ENCODE measurements at places on chromosomes 6 and 20.

- no peak for DNase-seq
These were observed 296.7 kb downstream of the CDH26 start for GRCh38 chr20:60254901-60255411.

GRCh38 chr6:138571181-138571580 lies 71.9 kb upstream of the NHSL1 start:
- no peak for DNase-seq

GRCh38 chr6:30151580-30151979 lies 9.4 kb downstream of the TRIM10 start:
- no peak for DNase-seq

DNA sequence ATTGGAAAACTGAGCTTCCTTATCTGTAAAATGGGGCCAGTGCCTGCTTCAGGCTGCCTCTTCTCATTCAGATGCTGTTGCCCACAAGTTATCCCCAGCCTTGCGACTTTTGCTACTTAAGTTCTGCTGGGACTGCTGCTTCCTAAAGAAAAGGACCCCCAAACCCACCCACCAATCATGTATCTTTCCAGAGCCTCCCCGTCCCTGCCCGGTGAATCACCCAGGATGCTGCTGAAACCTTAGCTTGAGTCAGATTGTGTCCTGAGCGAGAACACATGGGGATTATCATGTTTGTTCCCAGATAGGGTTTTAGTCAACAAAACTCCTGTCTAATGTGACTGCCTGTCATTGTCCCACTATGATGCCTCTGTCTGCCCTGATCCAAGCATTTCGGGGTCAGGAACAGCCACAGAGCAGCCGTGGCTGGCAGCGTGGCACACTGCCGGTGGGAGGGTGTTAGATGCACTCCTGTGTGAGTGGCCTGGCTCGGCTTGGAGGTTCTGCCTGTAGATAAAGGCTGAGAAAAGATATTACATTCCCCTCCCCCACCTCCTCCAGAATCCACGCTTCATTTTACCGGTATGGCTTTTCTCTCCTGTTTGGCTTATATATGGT lies 79.9 kb downstream of the TOX2 start:
- no peak for DNase-seq

DNA sequence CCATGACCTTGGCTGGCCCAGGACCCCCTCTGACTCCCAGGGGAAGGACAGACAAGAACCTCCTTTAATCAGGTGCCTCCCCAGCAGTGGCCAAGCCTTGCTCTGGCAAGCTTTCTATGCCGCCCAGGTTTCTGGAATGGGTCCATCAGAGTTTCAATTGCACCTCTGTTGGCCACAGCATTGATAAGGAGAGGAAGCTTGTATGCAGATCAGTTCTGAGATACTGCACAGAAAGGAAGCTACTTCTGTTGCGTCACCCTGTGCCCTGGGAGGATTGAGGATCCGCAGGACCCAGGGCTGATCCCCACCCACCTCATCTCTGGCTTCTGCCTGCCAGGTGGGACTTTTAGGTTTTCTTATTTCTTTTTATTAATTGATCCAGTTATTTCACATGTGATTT lies 167.2 kb downstream of the TFAP2C start:
- DNase-seq, result no peak

- peak; percentile 73 for DNase-seq
These were observed 78.8 kb downstream of the CDS2 start for GRCh38 chr20:5205348-5206210.

DNA sequence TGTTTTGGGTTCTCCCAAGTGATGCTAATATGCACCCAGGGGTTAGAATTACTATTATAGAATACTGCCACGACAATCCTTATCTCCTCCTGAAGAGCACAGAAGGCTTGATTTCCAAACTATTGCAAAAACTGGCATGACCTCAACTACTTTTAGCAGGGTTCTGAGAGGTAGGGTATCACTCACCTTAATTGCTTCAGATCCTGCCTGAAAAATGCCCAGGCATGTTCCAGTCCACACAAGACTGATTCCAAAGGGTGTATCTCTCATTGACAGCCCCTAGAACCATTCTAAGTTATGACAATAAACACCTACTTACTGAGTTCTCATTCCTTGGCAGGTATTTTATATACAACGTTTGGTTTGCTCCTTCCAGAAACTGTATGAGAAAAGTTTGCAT lies 5.0 kb upstream of the DSE start:
- no peak for DNase-seq

GRCh38 chr20:51384875-51385274 lies 157.6 kb downstream of the NFATC2 start:
- no peak for DNase-seq

DNA sequence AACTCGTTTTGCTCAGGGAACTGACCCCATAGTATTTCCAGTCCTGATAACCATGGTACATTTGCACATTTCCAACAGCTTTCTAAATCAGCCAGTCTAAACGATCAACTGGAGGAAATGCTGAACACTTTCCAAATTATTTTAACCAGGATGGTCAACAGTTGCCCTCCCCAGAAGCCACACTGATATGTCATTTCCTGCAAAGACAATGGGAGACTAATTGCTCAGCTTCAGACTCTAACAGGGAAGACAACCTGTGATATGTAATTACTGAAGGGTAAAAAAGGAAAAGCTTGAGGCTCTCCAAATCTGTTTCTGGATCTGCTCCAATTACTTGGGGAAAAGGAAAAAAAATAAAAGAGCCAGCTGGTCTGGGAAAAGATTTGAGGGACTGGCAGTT lies 88.8 kb downstream of the FYN start:
- no peak for DNase-seq

DNA sequence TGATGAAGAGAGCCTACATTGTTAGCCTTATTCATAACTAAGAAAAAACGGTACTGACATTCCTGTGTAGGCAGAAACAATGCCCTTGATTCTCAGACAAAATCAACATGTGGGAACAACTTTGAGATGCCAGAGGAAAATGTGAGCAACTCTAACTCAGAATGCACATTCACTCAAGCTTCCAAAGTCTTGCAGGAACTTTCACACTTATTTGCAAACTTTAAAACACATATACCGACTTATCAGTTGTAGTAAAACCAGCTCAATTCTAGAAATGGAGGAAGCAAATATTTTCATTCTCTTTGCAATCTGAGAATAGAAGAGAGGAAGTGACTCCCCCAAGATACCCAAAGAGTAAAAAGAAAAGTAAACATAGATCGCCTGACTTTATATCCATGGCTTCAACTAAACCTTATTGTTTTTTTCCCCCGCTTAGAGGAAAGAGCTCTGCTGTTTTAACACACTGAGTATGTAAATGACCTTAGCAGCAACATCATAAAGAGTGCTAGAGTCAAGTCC lies 117.6 kb downstream of the EPB41L2 start:
- DNase-seq, result no peak

DNA sequence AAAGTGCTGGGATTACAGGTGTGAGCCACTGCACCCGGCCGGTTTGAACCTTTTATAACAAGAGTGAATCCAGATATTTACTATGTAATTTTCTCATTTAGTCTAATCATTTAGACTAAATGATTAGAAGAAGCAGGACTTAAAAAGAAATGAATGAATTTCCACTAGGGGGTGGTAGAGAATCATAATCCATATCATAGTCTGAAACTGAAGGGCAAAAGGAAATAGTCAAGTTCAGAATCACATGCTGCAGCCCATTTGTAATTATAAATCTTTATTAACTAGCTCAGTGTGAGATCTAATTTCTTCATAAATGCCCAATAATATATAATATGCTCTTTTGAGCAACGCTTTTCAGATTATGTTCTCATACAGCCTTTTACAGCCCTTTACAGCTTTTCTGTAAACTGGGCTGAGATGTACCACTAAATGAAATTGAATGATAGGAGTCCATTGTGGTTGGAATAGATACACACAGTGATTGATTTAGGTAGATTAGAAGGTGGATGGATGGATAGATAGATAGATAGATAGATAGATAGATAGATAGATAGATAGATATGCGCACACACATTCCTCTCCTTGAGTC lies 31.8 kb downstream of the PSMB9 start:
- no peak for DNase-seq

- DNase-seq, result no peak
These were observed 8.0 kb upstream of the SLC17A3 start for GRCh38 chr6:25882051-25882496.

- no peak for DNase-seq
These were observed 3.1 kb downstream of the CNPY3 start for GRCh38 chr6:42932412-42932811.

DNA sequence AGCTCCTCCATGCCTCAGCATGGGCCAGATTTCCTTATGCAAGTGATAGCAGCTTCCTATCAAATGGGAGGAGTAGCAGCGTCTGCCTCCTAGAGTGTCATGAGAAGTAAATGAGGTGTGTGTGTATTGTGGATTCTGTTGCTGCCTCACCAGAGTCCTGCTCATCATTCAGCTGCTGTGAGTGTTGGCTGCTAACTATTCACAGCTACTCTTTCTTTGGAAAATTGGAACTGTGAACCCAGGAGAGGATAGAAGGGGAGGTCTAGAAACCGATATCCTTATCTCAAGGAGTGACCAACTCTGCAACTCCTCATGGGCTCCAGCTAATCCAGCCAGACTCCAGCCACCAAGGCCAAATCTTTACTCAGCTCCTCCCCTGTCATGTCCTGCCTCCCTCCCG lies 63.3 kb downstream of the TOX2 start:
- DNase-seq, result no peak

DNA sequence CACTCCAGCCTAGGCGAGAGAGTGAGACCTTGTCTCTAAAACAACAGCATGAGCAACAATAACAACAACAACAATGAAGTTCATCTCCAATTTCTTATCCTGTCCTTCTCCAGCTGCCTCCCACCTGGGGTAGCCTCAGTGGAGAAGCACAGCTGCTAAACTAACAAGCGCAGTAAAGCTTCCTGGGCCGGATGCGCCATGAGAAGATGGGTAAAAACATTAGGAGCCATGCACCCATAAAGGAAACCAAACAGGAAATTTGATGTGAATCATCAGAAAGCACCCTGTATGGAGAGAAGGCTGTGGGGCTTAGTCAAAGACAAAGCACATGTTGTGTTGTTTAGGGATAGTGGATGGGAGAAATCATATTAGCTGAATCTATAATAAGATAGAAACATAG lies 61.1 kb upstream of the CCN6 start:
- DNase-seq, result no peak

GRCh38 chr20:1998715-1999114 lies 4.9 kb upstream of the PDYN start:
- DNase-seq, result no peak

- peak; percentile 25 for DNase-seq
These were observed 85.7 kb upstream of the FOXC1 start for GRCh38 chr6:1524040-1524480.

DNA sequence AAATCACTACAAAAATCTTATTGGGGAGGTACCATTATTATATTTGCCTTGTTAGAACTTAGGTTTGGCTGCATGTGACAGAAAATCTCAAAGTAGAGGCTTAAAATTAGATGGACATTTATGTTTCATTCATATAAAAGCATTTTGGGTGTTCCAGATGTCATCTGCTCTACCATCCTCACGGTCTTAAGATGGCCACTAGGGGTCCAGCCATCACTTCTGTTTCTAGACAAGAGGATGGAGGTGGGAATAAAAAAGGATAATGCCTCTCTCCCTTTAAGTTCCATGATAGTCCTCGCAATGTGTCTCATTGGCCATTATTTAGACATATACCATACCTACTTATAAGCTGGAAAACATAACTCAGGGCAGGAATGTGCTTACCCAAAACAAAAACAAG lies 929.5 kb downstream of the KIF16B start:
- DNase-seq, result no peak

DNA sequence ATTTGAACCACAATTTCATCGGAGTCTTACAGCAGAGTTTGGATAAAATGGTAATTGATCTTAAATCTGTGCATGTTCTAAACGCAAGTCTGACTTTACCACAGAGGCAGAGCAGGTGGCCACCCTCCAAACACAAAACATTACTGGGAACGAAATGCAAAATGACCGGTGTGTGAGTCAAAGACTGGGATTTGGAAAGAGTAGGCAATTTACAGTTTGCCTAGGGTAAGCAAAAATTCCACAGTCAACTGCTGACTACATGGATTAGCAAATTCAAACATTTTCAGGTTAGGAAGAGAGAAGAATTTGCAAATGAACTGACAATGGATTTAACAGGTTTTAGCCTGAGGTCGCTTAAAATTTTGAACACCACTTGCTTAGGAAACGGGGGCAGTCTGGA lies 444.4 kb downstream of the HDGFL1 start:
- no peak for DNase-seq

DNA sequence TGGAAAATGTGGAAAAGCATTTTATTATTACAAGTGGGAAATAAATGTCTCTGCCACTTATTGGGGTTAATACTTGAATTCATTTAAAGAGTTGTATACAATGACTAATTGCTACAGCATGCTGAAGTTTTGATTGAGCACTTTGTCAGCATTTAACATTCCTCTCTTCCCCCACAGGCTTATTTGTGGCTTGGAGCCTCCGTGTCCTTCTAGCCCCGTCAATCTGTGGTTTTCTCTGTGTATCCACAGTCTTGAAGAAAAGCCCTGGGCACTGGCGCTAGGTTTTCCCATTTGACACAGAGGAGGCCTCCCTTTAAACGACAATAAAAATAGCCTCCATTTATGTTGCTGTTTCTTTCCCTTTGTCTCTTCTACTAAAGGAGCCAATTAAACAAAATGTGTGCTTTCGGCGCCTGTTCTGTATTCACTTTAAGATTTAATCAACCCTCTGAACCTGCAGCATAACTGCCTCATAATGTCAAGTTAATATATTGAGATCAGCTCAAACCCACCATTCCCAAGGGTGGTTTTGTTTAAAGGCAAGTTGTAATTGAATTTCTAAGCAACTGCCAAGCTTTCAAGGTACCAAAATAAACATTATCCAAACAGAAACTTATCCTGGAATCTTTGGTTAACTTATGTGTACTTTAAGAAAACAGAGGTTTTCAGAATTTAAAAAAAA lies 326.6 kb upstream of the RNF24 start:
- no peak for DNase-seq

DNA sequence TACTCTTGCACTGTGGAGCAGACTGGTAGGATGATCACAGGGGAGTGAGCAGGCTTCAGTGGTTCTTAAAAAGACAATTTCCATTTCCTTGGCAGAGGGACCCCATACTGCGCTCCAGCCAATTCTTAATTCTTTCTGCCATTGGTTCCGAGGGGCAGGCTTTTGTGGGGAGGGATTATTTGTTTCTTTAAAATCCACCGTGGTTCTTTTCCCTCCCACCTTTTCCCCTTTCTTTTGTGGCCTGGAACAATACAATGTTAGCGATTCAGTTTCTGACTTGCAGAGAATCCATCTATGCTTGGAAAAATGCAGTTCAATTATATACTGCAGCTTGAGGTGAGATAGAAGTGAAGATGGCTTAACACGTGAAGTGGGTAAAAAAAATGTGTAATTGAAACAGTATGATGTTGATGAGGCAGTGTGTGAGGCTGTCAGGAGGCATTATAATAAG lies 379.0 kb upstream of the FLRT3 start:
- peak; percentile 2 for DNase-seq

GRCh38 chr20:62129731-62130531 lies 7.7 kb downstream of the LSM14B start:
- DNase-seq, result no peak

- DNase-seq, result peak; percentile 20
These were observed 57.4 kb downstream of the ARHGAP40 start for GRCh38 chr20:38658879-38659596.

GRCh38 chr20:1835186-1836035 lies 59.8 kb upstream of the SIRPA start:
- no peak for DNase-seq

- no peak for DNase-seq
These were observed 387.6 kb downstream of the CDC5L start for GRCh38 chr6:44775121-44775520.

GRCh38 chr6:72849346-72849745 lies 227.5 kb downstream of the KCNQ5 start:
- no peak for DNase-seq

- no peak for DNase-seq
These were observed 38.9 kb downstream of the MRAP2 start for GRCh38 chr6:84072442-84072997.
